Activated CD4-positive, CD25-positive, alpha-beta regulatory T cell treated with anti-CD3 and anti-CD28 coated beads, Interleukin-2, amount 50 U/mL, for 24 hours (primary cell): ENCODE measurements at places on chromosomes 5 and 9.

- ATAC-seq: no peak
Observed at GRCh38 chr5:1470762-1471211, 25.5 kb upstream of the SLC6A3 start.

GRCh38 chr9:37947977-37948376 lies 44.0 kb upstream of the SLC25A51 start:
- no peak for ATAC-seq

DNA sequence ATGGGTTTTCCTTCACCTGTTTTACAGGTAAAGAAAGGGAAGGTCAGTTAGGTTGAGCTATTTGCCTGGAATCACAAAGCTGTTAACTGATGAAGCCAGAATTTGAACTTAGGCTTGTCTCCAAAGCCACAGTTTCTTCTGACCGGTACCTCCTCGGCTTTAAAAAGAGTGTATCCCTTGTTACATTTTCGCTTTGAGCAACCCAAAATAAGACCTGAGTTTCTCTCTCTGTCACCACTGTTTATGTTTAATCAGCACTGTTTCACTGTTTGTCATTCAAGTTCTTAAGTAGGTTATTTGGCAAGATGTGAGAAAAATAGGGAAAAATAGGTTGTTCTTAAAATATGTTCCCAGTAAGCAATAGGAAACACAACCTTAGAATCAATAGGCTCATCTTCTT lies 84.6 kb downstream of the VCAN start:
- no peak for ATAC-seq

- no peak for ATAC-seq
Observed at GRCh38 chr5:158485604-158486081, 614.1 kb downstream of the EBF1 start.

DNA sequence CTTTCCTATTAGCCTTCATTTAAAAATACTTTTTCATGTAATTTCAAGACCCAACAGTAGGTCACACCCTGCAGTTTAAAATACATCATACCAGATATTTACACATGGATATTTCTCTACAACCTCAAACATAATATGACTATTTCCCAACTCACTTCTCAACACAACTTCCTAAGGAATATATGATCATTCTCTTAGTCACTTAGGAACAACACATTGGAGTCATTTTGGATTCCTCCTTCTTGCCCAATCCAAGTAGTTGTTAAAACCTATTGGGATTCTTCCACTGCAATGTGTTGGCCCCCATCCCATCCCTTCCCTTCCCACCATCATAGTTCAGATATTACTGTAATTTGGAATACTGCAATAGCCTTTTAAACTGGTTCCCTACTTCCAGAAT lies 145.5 kb downstream of the DCP2 start:
- no peak for ATAC-seq

DNA sequence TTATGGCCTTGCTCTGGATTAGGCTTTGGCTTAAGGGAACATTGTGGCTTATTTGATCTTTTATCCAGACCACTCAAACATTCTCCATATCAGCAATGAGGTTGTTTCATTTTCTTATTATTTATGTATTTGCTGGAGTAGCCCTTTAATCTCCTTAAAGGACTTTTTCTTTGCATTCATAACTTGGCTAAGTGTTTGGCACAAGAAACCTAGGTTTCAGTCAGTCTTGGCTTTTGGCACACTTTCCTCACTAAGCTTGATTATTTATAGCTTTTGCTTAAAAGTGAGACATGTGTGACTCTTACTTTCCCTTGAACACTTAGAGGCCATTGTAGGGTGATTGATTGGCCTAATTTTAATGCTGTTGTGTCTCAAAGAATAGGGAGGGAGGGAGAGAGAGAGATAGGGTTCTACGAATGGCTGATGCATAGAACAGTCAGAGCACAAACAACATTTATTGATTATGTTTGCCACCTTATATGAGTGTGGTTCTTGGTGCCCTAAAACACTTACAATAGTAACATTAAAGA lies 2265.3 kb upstream of the C9orf72 start:
- ATAC-seq: no peak

DNA sequence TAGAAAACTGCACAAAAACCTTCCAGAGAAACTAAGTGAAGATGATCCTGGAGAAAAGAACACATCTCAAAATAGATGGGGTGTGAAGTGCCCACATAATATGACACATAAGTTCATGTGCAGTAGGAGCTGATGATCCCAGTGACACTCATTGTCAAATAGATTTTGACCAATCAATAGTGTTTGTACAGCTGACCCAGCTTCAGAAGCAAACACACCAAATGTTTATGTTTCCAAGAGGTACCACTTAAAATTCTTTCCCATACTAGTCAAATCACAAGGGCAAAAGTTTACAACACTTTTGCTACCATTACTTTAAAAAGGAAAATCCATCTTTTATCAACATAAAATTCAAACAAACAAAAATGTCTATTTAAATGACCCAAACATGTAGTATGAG lies 175.0 kb downstream of the MLLT3 start:
- ATAC-seq: no peak

GRCh38 chr5:112418659-112419163 lies 366 bp downstream of the EPB41L4A start:
- ATAC-seq: no peak
